SK-N-DZ (cell line): ENCODE measurements at places on chromosomes 16 and 17.

- DNase-seq = no peak
These were observed 208.5 kb downstream of the SPECC1 start for GRCh38 chr17:20217677-20218076.

DNA sequence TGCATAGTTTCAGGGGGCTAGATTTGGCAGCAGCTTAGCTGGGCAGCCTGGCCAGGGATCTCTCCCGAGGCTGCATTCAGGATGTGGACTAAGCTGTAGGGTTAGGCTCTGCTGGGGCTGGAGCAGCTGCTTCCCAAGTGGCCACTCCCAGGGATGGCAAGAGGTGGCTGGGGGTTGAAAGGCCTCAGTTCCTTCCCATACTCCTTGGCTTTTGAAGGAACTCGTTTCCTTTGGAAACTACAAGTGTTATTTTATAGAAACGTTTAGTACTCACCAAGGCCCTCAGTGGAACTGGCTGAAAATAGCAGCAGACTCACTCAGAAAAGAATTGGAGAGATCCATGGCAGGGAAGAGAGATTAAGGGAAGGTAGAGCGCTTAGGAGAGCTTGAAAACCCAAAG, 76.4 kb downstream of the WWP2 start:
- no peak for DNase-seq

DNA sequence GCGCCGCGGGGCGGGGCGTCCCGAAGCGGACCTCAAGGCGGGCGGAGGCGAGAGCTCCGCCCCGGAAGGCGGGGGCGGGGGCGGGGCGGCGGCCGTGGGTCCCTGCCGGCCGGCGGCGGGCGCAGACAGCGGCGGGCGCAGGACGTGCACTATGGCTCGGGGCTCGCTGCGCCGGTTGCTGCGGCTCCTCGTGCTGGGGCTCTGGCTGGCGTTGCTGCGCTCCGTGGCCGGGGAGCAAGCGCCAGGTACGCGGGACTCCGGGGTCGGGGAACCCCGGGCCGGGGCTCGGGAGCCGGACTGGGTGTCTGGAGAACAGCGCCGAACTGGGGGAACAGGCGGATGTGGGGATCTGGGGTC, at the start of gene TNFRSF12A:
TNFRSF12A (plus strand) TSS at position 122 of the 357 bp plus-strand sequence; CDS start at position 152, 30 bp downstream.
- peak; percentile 63 for DNase-seq

- DNase-seq = no peak
These were observed 154.4 kb downstream of the FOXL1 start for GRCh38 chr16:86732621-86733295.

DNA sequence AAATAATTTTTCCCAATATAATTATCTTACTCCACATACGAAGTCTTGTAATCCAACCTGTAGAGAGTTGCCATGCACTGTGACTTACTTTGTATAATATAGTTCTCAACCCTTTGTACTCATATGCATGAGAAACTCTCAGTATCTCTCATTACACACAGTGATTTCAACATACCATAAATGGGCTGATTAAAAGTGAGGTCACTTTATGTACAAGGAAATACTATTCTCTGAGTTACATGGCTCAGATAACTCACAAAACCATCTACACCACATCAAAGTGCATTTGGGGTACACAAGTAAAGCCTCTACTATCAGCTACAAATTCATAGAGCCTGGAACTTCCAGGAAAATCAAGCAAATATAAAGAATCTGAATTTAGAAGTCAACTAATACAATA, 27.9 kb downstream of the SLFN12 start:
- DNase-seq = no peak

- DNase-seq = no peak
These were observed 1.2 kb downstream of the CNTNAP1 start for GRCh38 chr17:42683407-42684034.

DNA sequence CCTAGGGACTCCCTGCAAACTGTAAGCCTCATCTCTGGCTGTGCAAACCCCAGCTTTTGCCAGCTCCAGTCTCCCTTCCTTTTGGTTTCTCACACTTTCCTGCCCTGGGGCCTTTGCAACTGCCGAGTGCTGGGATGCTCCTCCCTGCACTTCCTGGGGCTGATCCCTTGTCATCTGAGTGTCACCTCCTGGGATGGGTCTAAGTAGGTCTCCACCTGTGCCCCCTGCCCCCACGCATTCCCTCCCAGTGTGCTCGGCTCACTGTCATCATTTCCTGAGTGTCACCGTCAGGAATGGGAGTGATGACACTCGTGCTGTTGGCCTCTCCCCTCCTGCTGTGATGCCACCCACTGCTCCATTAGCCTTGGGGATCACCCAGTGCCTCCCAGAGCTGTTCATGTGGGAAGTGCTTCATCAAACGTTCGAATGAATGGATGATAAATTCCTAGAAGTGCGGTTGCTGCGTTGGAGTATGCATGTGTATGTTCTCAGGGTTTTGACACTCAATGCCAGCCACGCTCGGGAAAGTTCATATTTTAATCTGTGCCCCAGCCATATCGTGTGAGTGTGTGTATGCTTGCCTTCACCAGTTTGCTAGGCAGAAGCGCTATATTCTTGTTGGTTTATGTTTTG, 189.9 kb downstream of the NTN1 start:
- DNase-seq = no peak

GRCh38 chr17:6402258-6402657, 32.7 kb downstream of the AIPL1 start:
- DNase-seq = no peak

GRCh38 chr17:66873962-66874361, 39.0 kb downstream of the CACNG5 start:
- no peak for DNase-seq

- no peak for DNase-seq
These were observed 7.8 kb upstream of the N4BP1 start for GRCh38 chr16:48617711-48618148.

DNA sequence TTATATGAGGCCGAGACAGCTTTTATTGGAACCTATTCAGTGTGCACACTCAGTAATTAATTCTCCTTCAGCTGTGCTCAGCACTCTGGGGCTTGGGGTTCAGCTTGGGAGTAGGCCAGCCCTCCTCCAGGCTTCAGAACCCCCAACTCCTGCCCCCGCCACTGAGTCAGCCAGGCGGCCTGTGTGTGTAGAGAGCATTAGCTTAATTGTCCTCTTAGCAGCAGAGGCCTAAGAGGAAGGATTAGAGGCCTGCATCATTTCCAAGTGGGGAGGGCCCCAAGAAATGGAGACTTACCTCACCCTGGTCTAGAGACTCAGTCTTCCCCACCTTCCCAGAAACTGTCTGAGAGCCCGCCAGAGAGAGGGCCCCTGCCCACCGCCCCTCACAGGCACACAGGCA, 772 bp downstream of the PRSS53 start:
- no peak for DNase-seq

DNA sequence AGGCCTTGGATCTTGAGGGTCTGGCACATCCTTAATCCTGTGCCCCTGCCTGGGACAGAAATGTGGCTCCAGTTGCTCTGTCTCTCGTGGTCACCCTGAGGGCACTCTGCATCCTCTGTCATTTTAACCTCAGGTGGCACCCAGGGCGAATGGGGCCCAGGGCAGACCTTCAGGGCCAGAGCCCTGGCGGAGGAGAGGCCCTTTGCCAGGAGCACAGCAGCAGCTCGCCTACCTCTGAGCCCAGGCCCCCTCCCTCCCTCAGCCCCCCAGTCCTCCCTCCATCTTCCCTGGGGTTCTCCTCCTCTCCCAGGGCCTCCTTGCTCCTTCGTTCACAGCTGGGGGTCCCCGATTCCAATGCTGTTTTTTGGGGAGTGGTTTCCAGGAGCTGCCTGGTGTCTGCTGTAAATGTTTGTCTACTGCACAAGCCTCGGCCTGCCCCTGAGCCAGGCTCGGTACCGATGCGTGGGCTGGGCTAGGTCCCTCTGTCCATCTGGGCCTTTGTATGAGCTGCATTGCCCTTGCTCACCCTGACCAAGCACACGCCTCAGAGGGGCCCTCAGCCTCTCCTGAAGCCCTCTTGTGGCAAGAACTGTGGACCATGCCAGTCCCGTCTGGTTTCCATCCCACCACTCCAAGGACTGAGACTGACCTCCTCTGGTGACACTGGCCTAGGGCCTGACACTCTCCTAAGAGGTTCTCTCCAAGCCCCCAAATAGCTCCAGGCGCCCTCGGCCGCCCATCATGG, 4.0 kb upstream of the ADGRG3 start:
- no peak for DNase-seq

- DNase-seq = no peak
These were observed 20.7 kb downstream of the PIK3R6 start for GRCh38 chr17:8846768-8847211.

- DNase-seq = no peak
These were observed 39.2 kb downstream of the CYTH1 start for GRCh38 chr17:78742901-78743300.
